ENCODE measurements at places on chromosomes 1 and 21. TPM values are rescaled to one million over a fixed set of nuclear protein-coding genes. Genes with fewer than 3 reads are reported as not detected.

CTPS1 gene
- total RNA-seq, result 22.0 TPM

GRCh38 chr1:197909384-197909783, 7.0 kb downstream of the C1orf53 start:
- H3K4me1 ChIP-seq, result peaks cover 41% of the 10 kb centered on the region
- H3K27ac ChIP-seq, result no peak overlapping the region
- DNase-seq, result no peak

KDM5B gene
- total RNA-seq, result 45.9 TPM

SH2D5 gene
- 0.40 TPM for total RNA-seq

DNA sequence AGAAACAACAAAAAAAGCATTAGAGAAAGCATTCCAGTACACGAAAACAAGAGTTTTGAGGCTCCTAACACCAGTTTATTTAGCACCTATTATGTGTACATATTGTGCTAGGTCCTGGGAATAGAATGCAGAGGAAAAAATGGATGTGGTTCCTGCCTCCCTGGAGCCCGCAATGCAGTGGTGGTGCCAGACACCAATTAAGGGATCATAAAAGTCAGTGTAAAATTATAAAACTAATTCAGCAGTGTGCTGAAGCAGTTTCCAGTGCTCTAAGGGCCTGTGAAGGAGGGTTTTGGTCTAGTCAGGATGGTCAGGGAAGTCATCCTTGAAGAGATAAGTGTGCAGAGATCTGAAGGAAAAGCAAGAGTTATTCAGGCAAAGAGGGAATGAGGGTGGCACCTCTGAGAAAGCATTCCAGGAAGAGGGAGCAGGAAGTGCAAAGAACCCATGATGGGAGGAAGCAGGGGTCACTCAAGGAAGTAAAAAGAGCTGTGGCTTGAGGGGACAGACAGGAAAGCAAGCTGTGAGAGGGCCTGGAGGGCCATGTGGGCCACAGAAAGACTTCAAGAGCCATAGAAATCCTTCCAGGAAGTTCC, 65.2 kb upstream of the IFNLR1 start:
- no peak overlapping the region for H3K4me3 ChIP-seq
- H3K4me1 ChIP-seq, result no peaks in the 10 kb centered on the region
- DNase-seq, result no peak
- no peaks in the 10 kb centered on the region for H3K36me3 ChIP-seq

DNA sequence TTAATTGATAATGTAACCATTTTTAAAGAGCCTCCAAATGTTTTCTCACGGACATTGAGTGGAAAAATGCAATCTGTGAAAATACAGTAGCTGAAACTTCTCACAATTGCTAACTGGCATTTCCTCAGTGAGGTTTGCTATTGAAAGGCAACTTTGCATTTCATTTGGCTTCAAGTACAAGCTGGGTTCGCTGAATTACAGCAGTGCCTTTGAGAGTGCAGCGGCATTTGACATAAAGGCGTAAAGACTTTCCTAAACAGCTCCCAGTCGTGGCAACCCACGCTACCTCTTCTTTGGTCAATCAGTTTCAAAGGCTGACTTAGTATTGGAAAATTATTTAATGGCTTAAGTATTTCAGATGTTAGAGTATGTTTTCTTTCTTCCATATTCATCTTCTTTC, 39.3 kb upstream of the ZBTB18 start:
- H3K36me3 ChIP-seq, result no peaks in the 10 kb centered on the region
- no peak overlapping the region for H3K4me3 ChIP-seq
- no peak overlapping the region for H3K27ac ChIP-seq
- no peak for DNase-seq

- DNase-seq, result no peak
- H3K4me3 ChIP-seq, result no peak overlapping the region
- no peaks in the 10 kb centered on the region for H3K27me3 ChIP-seq
- no peaks in the 10 kb centered on the region for H3K4me1 ChIP-seq
Observed at GRCh38 chr1:87878873-87879272, 550.2 kb downstream of the LMO4 start.

PDC gene
- not detected for total RNA-seq

GRIK1 gene
- not detected for total RNA-seq

ACKR1 gene
- total RNA-seq, result 59.6 TPM

FMO4 gene
- total RNA-seq, result 4.0 TPM

All from upper lobe of left lung (tissue), 6 donors.